ENCODE measurements at places on chromosomes 16 and 17.

DNA sequence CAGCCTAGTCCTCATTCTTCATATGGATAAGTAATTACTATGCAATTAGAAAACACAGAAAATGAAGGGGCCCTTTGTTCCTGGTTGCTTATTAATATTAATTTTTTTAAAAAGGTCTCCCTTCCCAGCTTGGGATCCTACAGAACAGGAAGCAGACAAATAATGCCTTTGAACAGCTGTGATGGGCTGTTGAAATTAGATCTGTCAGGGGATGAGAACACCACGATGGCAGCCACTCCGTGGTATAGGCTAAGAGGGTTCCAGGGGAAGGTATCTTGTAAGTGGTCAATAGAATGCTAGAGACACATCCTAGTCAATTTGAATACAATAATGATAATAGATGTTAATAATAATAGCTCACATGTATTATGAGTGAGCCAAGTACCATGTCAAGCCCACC, 83.1 kb downstream of the CCDC182 start:
- DNase-seq: no peak

GRCh38 chr17:67467500-67468455, 90.7 kb downstream of the PITPNC1 start:
- DNase-seq: no peak

DNA sequence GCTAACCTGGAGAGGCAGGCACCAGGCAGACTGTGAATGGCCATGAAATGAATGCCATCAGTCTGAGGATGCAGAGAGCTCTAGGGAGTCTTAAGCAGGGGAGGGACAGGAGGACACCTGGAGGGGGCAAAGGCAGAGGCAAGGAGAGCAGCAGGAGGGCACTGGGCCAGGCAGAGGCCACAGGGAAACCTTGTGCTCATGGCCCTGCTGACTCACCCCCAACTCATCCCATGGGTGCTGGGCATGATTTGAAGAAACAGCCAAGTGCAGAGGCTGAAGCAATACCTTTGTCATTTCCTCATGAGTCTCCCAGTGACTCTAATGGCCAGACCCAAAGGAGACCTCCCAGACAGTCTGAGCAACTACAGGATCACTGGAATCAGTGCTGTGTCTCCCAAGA, 141.4 kb downstream of the TMEM132E start:
- DNase-seq: no peak

DNA sequence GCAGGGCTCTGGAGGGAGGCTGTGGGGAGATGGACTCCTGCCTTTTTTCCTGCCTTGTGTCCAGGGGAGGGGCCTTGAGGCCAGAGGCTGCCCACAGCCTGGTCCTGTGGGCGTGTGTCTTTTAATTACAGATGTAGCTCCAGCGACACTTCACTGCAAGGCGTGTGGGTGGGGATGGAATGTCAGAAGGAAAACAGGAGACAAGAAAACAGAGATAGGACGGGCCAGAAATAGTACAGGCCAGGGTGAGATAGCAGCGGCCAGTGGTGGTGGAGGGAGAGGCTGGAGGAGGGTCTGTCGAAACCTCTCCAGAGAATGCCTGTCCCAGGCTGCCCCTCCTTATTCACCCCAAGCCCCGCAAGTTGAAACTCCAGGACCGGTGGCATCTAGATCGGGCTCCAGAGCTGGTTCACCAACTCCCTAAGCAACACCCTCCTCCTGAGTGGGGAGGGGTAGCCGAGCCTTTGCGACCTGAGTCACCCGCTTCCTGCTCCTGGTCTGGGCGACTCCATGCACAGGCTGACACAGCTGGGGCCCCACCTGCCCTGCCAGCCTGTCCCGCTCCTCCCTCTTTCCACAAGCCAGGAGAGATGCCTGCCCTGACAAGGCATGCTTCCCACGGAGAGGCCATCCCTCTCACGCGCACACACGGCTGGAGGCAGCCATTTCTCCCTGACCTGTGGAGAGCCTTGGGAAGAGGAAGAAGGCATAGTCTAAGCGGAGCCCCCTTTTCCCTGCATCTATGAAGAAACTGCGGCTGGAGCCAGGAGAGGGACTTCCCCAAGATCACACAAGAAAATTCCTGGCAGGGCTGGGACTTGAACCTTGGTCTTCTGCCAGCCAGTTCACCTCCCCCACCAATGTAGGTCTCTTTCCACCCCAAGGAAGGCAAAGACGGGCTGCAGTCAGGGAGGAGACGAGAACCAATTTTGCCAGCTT, 6.6 kb upstream of the JUP start:
- no peak for DNase-seq

DNA sequence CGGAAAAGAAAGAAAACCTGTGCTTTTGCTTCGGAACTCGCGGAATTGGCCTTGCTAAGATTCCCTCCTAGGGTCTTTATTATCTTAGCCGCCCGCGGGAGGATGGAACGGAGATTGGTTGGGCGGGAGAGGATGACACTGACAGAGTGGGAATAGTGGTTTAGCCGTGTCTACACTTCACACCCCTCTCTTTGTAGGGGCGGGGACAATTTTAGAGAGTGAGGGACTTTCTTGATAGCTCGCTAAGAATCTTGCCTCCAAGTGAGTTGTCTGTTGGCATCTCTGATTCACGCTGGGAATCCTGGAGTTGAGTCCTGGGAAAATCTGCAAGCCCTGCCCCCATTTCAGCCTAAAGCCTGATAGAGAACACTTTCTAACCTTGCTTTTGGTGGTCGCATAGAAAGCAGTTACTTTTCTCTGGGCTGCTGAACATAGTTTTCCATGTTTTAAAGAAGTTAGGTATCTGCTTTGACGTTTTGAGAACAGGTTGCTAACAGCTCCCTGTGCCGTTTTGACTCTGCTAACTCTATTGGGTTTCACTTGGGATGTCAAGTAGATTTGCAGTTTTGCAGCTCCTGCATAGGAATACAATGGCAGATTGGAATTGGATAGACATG, 697 bp downstream of the NOL11 start:
- DNase-seq: no peak
